Stimulated activated CD4-positive, alpha-beta T cell treated with anti-CD3 and anti-CD28 coated beads, Interleukin-1b, Interleukin-23, amount 100 ng/mL, for 1 hour (primary cell): ENCODE measurements at places on chromosomes 11 and 22.

GRCh38 chr22:27825174-27825573, 23.6 kb upstream of the MN1 start:
- no peak for DNase-seq

DNA sequence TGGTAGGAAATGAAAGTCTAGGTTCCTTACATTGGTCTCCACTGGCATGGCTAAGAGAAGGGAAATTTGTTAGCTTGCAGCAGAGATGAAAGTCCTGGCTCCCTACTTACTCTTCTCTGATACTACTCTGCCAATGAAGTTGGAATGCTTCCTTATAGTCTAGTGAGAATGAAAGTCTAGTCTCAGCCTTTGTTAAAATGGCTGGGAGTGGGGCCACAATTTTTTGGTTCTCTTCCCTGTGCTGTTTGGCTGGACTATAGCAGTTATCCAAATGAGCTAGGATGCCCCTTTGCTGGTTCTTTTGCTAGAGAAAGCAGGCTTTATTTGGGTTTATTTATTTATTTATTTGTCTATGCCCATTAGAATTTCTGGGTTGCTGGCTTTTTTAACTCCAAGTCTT, 414.3 kb downstream of the AASDHPPT start:
- no peak for DNase-seq

GRCh38 chr11:2691991-2692875, 7.6 kb downstream of the KCNQ1OT1 start:
- no peak for DNase-seq

DNA sequence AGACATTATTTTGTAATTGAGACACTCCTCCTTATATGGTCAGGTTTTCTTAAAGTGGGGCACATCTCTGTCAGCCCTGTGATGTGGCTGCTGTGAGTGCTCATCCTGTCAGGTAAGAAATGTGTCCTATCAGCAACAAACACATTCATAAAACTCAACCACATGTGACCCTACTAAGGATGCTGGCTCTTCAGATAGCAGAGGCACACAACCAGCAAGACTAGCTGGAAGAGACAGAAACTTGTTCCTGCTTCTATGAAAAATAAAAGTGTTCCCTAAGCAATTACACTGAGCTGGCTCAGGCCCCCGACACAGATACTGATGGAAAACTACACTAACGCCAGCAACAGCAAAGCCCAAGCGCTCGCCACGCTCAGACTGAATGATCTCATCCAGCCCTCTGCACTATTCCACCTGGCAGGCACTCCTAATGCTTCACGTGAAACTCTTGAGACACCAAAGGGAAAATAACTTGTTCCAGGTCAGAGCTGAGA, 49.8 kb upstream of the CYP2D6 start:
- DNase-seq: no peak

DNA sequence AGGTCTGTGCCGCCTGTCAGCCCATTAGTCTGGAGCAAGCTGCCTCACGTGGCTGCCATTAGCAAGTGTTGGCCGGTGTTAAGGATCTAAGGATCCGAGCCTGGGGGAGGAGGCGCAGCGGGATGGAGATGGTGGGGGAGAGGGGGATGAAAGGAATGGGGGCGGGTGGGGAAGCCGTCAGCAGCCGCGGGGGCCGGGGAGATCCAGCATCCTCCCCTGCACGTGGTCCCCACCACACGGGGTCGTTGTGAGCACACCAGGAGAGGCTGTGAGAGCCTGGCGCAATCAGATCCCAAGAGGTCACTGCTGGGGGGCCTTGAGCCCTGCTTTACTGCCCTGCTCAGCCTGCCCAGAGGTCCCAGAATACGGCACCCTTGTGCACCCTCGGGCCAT, 7.3 kb downstream of the CABP7 start:
- DNase-seq: no peak

DNA sequence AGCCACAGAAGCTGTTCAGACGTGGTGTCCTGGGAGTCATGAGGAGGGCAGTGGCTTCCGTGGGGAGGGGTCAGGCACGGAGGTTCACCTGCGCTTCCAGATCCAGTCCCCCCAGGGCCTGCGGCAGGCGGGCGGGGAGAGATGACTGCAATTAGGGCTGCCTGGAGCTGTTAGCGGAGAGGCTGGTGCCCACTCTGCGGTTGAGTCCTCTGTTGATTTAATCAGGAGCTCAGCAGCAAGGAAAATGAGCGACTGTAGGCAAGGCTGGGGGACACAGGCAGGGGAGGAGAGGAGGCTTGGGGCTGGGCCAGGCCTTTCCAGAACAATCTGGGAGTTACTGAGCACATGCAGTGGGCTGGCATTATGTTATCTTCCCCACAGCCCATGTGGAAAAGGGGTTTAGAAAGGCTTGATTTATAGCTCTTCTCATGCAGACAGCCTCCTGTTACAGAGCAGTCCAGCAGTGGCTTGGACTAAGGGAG, 13.1 kb downstream of the PLCB3 start:
- DNase-seq: no peak

GRCh38 chr11:116169776-116170175, 603.0 kb downstream of the BUD13 start:
- DNase-seq: no peak

DNA sequence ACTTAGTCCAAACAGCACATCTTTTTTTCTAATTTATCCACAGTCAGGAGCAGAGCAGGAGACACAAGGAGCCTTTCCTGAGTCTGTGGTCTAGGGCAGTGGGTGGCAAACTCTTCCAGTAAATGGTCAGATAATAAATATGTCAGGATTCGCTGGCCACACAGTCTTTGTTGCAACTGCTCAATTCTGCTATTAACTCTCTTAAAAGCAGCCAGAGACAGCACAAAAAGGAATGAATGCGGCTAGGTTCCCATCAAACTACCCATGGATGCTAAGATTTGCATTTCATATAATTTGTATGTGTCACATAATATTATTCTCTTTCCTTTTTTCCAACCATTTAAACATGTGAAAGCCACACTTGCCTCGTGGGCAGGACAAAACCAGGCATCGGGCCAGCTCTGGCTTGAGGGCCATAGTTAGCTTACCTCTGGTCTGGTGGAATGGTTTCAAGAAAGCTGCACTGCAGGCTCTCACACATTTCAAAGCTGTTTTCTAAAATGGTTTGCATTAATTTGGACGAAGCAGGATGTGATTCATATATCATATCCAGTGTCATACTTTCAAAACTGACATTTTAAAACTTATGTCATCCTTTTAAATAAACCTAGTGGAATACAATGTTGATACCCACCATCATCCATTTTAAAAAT, 64.7 kb upstream of the CD5 start:
- DNase-seq: no peak

GRCh38 chr11:70944636-70945035, 307.7 kb downstream of the SHANK2 start:
- DNase-seq: no peak

- DNase-seq: no peak
Observed at GRCh38 chr22:38078046-38078840, 5.7 kb downstream of the SLC16A8 start.

- DNase-seq: no peak
Observed at GRCh38 chr22:24518771-24519485, 23.8 kb downstream of the UPB1 start.

DNA sequence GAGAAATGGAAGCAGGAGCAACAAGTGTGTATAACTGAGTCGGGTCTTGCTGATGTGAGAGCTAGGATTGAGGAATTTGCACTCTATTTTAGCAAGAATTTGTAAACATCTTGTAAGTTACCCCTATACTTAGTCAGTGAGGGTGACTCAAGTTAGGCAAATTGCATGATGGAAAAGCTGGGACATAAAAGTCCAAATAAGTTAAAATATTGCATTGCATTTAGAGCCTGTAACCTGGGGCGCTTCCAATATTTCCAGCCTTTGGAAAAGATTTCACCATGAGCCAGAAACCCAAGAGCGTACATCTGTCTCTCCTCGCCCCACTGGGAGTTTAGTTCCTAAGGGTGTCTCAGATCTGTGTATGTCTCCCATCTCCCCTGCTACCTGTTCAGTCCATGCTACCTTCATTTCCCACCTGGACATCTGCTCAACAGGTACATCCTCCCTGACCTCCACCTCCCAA, 37.0 kb upstream of the ACCSL start:
- DNase-seq: no peak

- no peak for DNase-seq
Observed at GRCh38 chr11:129779342-129779741, 36.3 kb upstream of the TMEM45B start.

GRCh38 chr22:24576778-24577177, 16.1 kb downstream of the LRRC75B start:
- no peak for DNase-seq

GRCh38 chr22:23293720-23294119, 113.4 kb downstream of the BCR start:
- DNase-seq: no peak

DNA sequence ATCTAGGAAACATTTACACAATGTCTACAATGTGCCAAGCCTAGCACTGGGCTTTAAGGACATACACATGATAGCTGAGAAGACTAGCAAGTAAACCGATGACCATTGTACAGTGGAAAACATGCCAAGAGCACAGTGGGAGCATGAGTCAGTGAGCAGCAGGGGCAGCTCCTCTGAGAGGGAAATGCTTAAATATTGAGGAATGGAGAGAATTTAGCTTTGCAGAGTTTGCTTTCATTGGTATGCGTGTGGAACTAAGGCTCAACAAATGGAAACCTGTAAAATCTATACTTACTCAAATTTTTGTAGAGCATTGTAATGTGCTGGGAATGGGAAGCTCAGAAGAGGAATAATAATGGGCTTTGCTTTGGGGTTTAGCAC, 282.3 kb downstream of the ST3GAL4 start:
- DNase-seq: no peak

DNA sequence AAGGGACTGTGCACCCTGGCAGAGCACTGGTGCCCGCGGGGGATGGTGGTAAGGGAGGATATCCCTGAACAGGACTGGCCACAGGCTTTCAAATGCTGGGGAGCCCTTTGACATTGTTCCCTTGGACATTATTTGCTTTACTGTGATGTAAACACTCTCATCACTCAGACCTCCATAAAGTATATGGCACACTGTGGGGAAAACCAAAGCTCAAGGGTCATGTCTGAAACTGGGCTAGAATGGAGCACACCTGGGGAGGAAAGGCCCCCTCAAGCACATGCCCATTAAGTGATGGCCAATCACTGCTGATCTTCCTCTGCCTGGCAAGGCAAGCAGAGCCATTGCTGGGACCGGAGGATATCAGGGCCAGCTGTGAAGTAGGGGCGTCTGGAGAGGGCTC, 60.9 kb upstream of the TENM4 start:
- DNase-seq: no peak

DNA sequence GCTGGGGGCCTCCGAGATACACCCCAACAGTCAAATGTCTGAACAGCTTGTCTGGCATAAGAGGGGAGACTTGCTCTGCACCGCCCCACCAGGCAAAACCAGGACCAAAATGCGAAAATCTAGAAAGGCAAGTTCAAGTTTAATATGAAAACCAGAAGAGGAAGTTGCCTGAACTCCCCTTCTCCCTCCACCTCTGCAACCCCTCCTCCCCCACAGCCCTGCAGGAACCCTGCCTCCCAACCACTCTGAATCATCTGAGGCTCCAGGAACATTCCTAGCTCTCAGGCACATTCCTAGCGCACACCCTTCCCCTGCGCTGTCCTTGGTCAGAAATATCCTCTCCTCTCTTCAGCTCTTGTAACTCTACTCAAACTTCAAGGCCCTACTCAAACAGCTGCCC, 36.7 kb downstream of the ISX start:
- no peak for DNase-seq

- DNase-seq: no peak
Observed at GRCh38 chr11:103682318-103683184, 353.9 kb upstream of the DDI1 start.

DNA sequence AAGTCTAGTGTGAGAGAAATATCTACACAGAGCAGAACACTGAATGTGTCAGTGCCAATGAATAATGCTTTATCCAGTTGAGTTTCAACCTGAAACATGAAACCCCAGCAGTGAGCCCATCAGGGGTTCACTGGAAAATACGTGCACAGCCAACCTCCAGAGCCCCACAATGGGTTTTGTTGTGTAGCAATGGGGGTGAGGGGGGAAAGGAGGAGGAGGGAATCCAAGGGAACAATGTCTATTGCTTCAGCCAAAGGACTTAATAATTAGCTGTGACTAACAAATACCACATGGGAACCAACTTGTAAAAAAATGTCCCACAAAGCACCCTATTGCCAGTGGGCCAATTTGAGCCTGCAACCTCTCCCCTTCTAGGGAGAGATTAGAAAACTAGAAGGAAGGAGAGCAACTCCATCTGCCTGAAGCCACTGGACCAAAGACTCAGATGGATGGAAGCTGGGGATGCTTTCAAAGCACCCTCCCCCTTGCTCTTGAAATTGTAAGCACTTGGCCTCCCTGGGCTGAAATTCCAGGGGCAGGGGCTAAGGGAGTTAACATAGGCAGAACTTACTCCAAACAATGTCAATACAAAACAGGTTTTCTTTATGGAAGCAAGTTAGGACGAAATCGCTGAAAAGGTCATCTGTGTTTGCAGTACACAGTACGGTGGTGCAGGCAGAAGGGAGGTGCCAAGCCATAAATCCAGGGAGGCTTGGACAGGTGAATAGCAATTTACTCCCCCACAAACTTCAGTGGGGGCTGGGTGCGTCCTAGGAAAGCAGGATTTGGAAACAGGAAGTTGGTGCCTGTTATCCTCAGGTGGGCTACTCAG, 99.8 kb downstream of the ARL14EP start:
- DNase-seq: no peak

GRCh38 chr11:126751242-126751641, 249.3 kb downstream of the KIRREL3 start:
- no peak for DNase-seq

DNA sequence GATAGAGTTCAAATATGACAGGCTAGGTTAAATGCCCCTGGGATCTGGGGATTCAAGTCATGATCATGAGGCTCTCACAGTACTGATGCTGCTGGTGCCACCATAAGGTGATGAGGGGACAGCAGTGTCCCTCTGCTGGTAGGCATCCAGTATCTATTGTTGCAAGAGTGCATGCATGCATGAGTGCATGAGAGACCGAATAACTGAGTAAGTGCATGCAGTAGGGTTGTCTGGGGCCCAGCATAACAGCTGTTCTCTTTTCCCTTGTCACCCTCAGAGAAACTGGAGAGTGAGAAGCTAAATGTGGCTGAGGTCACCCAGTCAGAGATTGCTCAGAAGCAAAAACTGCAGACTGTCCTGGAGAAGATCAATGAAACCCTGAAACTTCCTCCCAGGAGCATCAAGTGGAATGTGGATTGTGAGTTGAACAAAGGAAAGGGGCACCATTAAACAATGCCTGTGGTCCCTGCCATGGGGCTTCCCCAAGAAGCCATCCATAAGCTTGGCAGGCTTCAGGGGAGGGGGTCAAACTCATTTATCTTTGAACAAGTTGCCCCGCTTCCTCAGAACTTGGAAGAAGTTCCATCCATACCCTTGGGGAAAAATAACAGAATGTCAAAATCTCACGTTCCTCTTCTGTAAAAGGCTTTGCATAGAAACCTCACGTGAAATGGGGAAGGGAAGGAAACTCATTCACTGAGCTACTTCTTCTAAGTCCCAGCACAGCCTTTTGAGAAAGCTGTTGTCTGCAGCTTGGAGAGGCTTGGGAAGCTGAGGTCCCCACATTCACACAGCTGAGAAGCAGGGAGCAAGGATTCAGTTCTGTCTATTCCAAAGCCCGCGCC, 119.0 kb downstream of the PARVA start:
- DNase-seq: no peak
